ENCODE measurements at places on chromosomes 16 and 17.

- no peak for DNase-seq
Measured at GRCh38 chr16:7369204-7369603, 36.6 kb downstream of the RBFOX1 start.

- no peak for DNase-seq
Measured at GRCh38 chr17:58402047-58402446, 15.3 kb downstream of the RNF43 start.

GRCh38 chr17:75827308-75828075 lies 16.7 kb downstream of the UNC13D start:
- DNase-seq = peak; percentile 56

DNA sequence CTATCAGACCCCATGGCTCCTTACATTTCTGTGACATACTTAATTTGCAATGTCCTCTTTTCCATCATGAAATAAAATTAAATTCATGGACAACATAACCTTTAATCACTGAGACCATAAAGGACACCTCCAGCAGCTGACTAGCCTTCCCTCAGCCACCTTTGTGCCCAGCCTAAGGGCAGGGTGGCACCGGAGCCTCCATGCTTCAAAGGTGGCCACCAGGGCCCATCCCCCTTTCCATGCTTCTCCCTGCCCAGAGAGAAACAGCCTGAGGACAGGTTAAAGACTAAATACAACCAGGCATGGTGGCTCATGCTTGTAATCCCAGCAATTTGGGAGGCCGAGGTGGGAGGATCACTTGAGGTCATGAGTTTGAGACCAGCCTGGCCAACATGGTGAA lies 94.3 kb downstream of the ADCY9 start:
- DNase-seq = no peak

DNA sequence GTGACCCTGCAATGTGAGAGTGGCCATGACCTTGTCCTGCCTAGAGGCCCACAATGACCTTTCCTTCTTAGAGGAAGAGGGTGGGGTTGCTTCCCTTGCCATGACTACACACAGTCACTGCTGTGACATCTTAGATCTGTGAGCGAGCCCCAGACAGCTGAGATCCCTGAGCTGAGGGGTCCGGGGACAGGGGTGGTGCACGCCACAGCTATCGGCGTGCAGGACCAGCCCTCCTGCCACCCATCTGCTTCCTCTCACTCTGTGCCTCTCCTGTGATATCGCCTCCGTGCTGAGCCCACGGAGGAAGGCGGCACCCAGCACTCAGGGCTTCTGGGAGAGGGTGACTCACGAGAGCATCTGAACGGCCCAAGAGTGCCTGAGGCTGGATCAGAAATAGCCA lies 35.2 kb downstream of the KIAA0513 start:
- DNase-seq = no peak

GRCh38 chr17:4142107-4142900 lies 526 bp downstream of the ZZEF1 start:
- DNase-seq = peak; percentile 5

GRCh38 chr16:64428463-64429113 lies 693.3 kb downstream of the CDH11 start:
- no peak for DNase-seq

- DNase-seq = no peak
Measured at GRCh38 chr17:17077861-17078732, 35.8 kb downstream of the MPRIP start.

- DNase-seq = no peak
Measured at GRCh38 chr17:15092762-15093161, 172.4 kb downstream of the PMP22 start.

DNA sequence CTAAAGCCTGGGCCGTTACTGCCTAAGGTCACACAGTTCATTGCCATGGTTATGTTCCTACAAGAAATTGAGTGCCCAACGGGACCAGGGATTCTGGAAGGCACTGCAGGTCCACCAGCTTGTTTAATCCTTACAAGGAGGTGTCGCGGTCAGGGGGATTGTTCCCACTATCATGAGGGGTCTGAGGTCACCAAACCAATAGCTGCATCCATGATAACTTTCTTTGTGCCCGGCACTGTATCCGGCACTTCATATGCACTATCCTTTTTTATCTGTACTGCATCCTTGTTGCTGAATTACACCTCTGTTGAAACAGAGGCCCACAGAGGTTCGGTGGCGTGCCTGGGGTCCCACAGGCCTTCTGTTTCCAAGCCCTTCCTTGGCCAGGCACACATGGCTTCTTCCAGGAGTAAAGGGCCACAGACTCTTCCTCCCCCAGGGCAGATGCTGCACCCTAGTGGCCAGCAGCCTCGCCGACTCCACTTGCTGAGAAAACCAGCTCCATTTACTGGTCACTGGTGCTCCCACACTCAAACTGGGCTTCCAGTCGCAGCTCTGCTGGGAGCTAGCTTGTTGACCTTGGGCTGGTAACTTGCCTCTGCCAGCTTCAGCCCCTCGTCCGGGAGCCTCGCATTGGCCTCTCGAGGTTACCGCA lies 82.0 kb upstream of the PLCG2 start:
- peak; percentile 35 for DNase-seq

DNA sequence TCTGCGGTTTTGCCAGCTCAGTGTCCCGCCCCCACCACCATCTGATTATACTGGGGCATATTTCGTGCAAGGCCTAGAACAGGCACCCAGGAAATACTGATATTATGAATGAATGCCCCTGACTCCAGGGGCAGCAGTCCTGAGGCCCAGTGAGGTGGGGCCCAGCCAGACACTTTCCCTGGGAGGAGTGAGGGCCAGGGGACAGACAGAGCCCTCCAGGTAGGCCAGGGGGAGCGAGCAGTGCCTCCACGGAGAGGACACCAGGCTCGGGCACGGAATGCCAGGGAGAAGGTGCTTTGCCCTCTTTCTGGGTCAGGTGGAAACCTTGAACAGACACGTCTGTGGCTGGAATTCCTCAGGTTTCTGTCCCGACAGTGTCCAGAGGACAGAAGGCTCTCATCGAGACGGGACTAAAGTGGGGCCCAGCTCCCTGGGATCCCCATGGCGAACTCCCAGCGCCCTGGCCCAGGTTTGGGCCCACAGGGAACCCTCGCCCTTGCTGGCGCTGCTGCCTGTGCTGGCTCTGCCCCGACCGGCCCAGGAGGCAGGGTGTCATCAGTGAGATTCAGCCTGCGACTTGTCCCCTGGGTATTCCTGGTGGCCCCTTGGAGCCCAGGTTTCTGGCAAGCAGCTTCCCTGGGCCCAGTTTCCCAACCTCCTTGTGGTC lies 4.3 kb downstream of the KATNB1 start:
- DNase-seq = no peak

DNA sequence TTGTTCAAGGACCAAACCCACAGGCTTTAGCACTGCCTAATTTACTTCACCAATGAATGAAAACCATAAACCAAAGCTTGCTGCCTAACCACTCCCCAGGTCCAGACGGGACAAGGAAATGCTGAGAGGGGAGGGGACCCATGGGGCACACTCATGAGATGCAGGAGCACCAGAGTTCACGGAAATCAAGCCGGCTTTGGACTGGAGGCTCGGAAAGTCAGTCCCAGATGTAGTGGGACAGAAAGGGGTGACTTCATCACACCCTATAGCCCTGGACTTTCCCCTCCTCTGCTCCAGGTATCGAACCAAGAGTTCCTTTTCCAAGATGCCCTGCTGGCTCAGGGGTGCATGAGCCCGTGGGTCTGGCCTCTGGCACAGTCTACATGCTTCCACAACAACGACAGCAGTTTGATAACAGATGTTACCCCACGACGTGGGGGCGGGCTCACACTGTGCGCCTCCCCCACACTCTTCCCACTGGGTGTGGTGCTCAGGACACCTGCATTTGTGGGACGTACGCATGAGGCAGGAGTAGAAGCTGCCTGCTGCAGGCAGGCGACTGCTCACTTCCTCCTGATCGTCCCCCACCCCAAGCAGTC lies 63.2 kb downstream of the AMFR start:
- no peak for DNase-seq

- no peak for DNase-seq
Measured at GRCh38 chr16:1713933-1714332, 7.9 kb downstream of the MAPK8IP3 start.

DNA sequence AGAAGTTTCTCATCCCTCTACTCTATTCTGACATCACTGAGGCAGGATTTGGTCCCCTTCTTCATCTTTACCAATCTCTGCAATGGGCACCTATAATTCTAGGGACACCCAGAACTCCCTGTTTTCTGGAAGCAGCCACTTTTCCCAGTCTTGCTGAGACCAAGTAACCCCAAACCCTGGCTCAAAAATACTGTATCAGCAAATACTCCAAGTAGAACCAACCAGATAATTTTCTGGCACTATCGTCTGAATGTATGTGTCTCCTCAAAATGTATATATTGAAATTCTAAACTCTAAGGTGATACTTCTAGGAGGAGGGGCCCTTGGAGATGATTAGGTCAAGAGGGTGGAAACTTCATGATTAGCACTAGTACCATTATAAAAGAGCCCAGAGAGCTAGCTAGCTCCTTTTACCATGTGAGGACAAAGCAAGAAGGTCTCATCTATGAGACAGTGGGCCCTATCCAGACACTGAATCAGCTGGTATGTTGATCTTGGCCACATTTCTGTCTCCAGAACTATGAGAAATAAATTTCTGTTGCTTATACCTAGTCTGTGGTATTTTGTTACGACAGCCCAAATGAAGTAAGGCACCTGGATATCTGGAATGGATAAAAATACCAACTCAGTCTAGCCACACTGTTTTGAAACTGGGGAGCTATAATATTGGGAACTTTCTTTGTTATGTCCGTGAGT lies 464.4 kb downstream of the CDH11 start:
- DNase-seq = no peak

- DNase-seq = no peak
Measured at GRCh38 chr16:67563708-67564468, 1.6 kb downstream of the CTCF start.

- DNase-seq = no peak
Measured at GRCh38 chr17:22464041-22464440, 771.7 kb downstream of the KCNJ18 start.

DNA sequence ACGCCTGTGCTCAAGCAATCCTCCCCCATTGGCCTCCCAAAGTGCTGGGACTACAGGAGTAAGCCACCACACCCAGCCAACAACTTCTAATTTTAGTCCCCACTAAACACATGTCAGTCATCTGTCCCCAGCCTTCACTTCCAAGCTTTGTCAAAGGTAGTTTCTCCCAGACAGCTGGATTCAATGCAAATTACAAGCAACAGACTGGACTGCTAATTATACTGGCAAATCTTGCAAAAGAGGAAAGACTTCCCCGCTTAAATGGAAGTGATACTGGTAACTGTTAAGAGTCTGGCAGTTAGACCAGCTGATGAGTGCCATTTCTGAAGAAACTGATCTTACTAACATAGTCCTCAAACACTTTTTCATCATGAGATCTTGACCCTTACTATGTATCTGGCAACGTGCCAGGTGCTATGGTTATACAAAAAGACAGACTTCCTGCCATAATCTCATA lies 8.2 kb upstream of the GGA2 start:
- DNase-seq = no peak

DNA sequence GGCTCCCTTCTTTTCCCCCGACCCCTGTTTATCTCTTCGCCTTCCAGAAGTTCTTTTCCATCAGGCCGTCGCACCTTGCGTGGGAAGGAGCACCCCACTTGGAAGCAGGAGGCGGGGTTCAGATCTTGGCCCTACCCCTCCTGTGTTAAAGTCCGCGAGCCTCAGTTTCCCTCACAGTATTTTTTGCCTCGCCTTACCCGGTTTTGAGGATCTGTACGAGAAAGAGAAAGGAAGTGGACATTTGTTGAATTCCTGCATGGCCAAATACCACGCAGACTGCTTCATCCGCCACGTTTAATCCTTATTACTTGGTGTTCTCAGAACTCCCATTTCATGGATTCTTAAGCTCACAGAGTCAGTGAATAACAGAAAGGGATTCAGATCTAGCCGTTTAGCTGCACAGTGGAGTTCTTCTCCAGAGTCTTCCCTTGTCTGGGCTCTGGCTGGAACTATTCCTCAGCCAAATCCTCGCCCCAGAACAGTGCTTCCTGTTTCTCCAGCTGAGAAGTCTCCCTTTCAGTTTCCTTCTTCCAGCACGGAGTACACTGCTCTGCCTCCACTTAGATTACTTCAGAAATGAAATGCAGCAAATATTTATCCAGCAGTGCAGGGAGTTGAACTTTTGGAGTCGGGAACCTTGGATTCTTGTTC lies 590 bp downstream of the TMEM219 start:
- no peak for DNase-seq

DNA sequence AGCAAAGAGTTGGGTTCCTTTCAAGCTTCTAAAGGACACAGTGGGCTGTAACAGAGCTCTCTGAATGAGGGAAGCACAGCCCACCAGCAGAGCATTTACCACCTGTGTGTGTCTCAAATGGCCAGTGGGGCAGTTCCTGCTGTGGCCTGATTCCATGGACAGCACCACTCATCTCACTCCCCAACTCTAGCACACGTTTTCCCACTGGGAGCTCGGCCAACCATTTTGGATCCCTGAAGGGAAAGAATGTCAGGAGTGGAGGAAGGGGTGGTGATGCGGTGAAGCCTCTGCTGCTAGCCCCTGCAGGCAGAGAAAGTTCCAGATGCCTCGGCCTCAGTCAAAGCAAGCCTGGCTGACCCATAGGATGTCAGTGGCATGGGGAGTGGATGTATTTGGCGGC lies 86.6 kb downstream of the PLXDC1 start:
- no peak for DNase-seq

DNA sequence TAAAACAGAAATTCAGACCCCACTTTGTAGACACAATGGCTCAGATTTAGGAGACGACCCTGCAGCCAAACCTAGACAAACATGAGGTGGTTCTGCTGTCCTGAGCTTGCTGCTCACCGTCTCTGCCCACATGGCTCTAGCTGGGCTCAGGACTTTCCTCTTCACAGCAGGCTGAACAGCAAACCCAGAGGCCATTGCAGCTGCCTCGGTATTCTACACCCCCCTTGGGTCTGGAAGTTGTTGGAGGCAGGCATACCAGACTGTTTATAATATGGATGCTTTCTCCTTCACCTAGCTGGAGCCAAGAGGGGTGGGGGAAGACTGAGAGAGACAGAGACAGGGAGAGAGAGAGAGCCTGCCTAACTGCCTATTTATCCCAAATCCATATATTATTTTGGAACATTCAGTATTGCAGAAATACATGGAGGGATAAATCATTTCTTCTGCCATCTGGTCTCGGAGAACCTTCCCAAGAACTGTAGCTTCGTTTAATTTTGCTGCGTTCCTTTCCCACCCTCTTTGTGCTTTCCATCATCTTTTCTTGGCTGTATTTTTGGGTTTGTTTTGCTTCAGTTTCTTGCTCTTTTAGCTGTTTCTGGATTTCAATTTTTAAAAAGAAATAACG lies 628.2 kb upstream of the RBFOX1 start:
- no peak for DNase-seq

- no peak for DNase-seq
Measured at GRCh38 chr16:11604783-11605563, 18.3 kb upstream of the LITAF start.

All from stimulated activated CD4-positive, alpha-beta T cell treated with anti-CD3 and anti-CD28 coated beads, Interleukin-1b, Interleukin-23, amount 100 ng/mL, for 4 hours (primary cell).